Sigmoid colon (tissue), 7 donors: ENCODE measurements at places on chromosomes 12 and 14. TPM values are rescaled to one million over a fixed set of nuclear protein-coding genes. Genes with fewer than 3 reads are reported as not detected.

GRCh38 chr14:104856869-104857860 is 7.9 kb upstream of the CEP170B start:
- DNase-seq = no peak

- no peak for DNase-seq
Observed at GRCh38 chr12:70919176-70919575, 1.4 kb downstream of the PTPRR start.

DNA sequence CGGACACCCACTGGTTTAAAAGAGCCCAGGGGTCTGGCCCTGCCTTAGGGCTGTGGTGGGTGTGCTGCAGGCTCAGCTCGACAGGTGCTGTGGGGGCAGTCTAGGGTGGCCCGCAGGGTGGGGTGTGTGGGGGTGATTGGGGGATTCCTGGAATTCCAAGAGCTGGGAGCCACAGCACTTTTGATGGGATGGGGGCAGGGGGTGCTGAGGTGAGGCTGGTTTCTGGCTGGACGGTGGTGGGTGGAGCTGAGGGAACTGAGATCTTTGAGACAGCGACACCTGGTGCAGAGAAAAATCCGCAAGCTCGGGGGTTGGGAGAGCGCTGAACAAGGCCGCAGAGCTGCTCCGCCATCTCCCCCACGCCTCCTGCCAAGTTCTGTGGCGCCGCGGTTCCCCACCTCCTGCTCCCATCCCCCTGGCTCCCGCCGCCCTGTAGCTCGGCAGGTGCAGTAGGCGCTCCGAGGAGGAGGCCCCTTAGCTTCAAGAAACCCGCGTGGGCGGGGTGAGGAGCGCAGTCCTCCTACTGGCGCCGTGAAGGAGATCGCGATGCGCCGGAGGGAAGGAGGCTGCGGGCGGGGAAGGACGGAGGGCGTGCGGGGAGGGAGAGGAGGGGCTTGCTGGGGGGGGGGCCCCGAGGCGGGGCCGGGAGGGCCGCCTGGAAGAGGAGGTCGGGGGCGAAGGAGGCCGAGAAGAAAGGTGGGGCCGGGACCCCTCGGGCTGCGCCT is 1.3 kb upstream of the TEDC1 start:
- peak; percentile 94 for DNase-seq

GRCh38 chr12:59432057-59432456 is 163.8 kb upstream of the SLC16A7 start:
- no peak for DNase-seq

DNA sequence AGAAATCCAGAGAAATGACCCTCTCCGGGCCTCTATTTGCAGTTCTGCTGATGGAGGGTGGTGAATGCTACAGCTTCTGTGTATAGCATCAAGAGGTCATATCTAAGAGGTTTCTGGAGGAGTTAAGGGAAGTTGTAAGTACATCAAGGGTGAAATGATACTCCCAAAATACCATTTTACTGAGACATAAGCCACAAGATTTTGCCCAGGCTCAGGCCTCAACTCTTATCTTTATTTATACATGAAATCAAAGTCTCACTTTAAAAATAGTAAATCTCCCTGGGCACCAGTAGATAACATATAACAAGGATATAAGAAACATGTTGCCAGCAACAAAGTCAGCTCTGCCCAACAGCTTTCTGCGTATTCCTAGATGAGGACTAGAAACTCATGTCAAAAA is 40.4 kb downstream of the NIN start:
- DNase-seq = no peak

DNA sequence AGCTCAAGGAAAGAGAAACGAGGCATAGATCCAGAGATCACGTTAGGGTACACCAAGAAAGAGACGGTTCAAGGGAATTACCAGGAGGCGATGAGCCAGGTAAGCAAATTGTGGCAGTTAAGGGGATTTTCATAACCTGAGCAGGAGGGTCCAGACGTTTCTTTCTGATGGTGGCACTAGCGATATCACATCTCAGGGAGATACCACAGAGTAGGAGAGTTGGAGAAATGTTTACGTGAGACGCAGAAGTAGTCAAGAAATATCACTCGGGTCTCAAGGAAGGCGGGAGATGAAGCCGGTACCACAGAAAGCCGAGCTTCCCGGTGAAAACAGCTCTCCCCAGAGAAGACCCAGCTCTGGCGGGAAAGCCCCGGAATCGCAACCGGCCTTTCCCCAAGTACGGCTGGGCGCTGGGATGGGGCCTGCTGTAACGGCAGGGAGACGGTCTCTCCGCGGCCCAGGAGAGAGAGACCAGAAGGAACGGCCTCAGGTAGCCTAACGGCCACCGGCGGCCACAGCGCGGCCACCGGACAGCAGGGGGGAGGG is 485 bp downstream of the SENP1 start:
- DNase-seq = no peak

- no peak for DNase-seq
Observed at GRCh38 chr12:118175823-118176447, 40.0 kb downstream of the PEBP1 start.

DNA sequence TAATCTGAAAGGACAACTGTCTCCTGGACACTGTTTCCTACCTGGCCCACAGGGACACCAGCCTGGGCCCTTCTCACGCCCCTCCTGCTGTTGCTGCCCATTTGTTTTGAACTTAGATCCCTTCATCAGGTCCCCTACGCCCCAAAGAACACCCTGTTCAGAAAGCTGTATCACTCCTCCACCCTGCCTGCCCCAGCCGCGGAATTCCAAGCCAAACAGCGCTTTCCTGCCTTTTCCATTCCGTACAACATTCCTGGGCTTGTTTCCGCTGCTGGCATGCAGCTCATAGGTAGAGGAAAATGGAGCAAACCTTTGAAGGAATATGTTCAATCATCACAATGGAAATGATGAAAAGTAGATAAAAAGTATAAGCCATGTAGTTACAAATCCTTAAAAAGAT is 12.8 kb upstream of the GSG1 start:
- no peak for DNase-seq

GRCh38 chr12:53970451-53970850 is 2.5 kb upstream of the HOXC11 start:
- no peak for DNase-seq

GRCh38 chr12:2733493-2734355 is 61.0 kb upstream of the FKBP4 start:
- no peak for DNase-seq

DNA sequence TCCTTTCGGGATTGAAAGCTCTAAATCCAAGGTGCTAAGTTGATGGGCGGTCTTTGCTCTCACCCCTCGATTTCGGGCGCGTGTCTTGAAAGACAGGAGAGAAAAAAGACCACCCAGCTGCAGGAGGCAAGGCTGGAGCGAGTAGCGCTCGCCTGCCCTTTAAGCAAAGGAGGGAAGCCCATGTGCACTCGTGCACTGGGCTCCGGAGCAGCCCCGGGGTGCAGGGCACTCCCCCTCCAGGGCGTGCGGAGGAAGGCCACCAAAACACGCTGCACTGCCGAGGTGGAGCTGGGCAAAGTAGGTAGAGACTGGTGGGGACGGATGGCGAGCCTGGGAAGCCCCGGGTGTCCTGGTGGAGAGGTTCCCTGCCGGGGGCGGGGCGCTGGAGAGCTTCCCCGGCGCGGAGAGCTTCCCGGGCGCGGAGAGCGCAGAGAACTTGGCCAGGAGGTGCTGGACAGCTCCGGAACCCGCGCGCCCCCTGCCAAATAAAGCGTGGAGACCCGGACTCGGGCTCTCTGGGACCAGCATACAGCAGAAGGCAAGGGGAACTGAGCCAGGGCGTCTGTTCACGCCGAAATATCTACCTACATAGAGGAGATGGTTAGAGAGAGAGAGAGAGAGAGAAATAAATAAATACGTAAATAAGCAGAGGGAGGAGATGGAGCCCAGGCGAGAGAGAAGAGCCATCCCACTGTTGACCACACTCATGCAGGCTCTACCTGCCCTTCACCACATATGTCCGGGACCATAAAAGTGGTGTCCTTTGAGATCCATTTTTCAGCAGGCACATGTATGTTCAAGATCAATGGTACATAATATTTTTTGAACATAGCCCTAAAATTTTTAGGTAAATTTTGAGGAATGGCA is 662 bp upstream of the NELL2 start:
- no peak for DNase-seq

DNA sequence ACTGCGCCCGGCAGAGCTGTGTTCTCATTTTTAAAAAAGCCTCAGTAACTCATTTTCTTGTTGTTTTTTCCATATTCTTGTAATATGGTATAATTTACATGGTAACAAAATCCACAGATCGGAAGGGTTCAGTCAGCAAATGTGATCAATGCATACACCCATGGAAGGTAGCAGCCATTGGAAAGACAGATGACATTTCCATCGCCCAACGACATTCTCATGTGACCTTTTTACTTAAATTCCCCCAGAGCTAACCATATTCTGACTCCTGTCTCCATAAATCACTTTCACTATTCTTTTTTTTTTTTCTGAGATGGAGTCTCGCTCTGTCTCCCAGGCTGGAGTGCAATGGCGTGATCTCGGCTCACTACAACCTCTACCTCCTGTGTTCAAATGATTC is 4.9 kb downstream of the PEBP1 start:
- no peak for DNase-seq

Gene MAGOHB
- 14.7 TPM for total RNA-seq

Gene RAB3IP
- total RNA-seq = 11.4 TPM

Gene PLEK2
- 0.16 TPM for total RNA-seq

Gene LMO3
- total RNA-seq = 228 TPM

Gene PRIMA1
- 13.2 TPM for total RNA-seq

Gene GPR68
- 1.4 TPM for total RNA-seq

Gene INHBE
- 0.36 TPM for total RNA-seq
